Stimulated activated CD4-positive, alpha-beta T cell treated with anti-CD3 and anti-CD28 coated beads, Interleukin-15, amount 100 ng/mL, for 1 hour (primary cell): ENCODE measurements at places on chromosomes 1 and 21.

DNA sequence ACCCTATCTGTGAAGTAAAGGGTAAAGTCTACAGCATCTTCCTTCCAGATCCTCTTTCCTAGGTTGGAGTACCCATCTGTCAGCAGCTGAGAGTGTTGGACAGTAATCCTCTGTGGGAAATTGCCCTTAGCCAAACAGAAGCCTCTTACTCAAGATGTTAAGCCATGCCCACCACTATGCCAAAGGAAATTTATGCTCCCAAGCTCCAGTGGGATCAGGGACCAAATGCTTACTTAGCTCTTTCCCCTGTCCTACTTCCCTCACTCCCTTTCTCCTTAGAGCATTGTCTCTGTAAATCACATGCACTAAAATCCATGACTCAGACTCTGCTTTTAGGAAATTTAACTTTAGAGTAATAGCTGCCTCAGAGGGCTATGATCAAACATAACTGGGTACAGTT lies 254.0 kb downstream of the BRINP2 start:
- DNase-seq, result no peak

DNA sequence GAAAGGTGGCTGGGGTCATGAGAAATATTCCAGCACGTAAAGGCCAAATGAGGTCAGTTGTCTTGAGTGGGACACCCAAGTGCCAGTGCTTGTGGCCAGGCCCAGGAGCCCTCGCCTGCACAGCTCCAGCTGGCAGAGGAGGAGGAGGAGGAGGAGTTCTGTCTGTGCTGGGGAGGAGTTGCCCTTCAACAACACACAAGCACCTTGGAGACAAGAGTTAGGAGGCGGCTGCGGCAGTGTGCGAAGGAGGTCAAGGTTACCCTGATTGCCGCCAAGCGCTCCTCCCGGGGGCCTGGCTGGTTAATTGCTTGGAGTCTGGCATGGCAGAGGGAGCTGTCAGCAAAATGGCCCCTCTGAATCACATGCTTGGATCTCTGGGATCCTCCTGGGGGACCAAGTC lies 45.1 kb downstream of the GRIK3 start:
- no peak for DNase-seq

- no peak for DNase-seq
Measured at GRCh38 chr1:222114536-222115156, 372.8 kb upstream of the DUSP10 start.

GRCh38 chr1:83807821-83808220 lies 191.1 kb downstream of the TTLL7 start:
- DNase-seq, result no peak

DNA sequence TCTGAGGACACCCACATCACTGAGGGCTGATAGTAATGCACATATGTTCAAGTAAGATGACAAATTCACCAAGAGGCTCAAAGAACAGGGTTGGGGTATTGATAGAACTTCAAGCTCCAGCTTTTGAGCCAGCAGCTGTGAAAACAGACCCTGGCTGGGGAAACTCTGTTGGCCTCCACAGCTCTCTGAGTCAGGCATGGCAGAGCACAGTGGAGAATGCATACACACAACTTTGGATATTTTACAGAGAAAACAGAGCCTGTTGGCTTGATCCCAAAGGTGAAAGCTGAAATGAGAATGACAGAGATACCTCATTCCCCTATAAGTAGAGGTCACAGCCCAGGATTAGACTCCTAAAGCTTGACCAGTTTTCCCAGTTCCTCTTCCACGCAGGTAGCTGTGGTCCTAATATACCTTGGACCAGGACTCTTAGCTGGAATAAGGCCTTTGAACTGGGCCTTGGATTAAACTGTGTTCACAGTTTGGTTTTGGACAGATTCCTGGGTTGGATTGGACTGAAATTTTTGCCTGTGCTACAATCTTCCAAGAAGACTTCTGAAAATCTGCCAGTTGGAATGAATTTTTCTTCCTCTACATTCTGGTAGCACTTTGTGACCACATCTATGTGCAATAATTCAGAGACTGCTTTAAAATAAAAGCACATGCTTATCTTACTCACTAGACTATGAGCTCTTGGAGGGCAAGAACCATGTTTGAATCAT lies 101.6 kb upstream of the HMGB4 start:
- no peak for DNase-seq

- DNase-seq, result no peak
Measured at GRCh38 chr1:12539705-12540579, 78.1 kb downstream of the DHRS3 start.

GRCh38 chr1:3828391-3828790 lies 28.6 kb downstream of the CEP104 start:
- no peak for DNase-seq

- no peak for DNase-seq
Measured at GRCh38 chr1:200035956-200036618, 8.6 kb downstream of the NR5A2 start.

DNA sequence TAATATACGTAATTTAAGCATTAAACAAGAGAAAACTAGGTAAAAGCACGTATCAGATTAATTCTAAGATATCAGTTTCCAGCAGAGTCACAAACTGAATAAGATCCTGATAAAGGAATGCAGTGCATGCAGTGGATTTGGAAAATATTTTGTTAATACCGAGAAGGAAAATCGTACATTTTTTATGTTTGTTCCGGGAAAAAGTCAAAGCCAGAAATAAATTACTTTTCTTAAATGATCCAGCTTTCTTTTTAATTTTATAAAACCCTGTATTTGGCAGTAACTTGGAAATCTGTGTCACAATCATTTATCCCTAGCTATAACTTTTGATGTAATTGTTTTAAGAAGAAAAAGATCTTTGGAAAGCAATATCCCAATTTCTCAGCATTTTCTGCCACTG lies 955 bp downstream of the PALMD start:
- DNase-seq, result no peak

GRCh38 chr1:172905452-172905851 lies 145.3 kb downstream of the TNFSF18 start:
- DNase-seq, result no peak

GRCh38 chr1:13801655-13802486 lies 101.9 kb downstream of the PRDM2 start:
- DNase-seq, result no peak

GRCh38 chr1:47875831-47876586 lies 121.2 kb downstream of the TRABD2B start:
- no peak for DNase-seq

DNA sequence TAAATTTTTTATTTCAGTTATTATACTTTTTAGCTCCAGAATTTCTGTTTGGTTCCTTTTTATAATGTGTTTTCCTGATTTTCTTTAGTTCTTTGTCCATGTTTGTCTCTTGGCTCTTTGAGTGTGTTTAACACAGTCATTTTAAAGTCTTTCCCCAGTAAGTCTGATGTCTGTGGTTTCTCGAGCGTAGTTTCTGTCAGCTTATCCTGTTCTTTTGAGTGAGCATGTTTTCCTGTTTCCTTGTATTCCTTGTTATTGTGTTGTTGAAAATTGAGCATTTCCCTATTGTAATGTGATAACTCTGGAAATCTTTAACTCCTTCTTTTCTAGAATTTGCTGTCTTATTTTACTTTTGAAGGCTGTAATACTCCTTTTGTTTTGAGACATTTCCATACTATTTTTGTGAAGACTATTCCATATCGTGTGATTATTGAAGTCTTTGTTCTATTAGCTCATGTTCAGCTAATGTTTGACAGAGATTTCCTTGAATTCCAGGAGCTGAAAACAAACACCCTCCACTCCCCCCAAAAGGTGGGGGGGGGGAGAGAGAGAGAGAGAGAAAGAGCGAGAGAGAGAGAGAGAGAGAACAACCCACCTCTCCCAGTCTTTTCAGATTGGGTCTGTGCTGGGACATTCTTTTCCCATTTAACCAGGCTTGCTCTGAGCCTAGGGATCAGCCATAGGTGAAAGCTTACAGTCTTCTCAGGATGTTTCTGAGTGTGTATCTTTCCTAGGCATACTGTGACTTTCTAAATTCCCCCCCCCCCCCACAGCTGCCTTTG lies 38.3 kb downstream of the SDCCAG8 start:
- no peak for DNase-seq

DNA sequence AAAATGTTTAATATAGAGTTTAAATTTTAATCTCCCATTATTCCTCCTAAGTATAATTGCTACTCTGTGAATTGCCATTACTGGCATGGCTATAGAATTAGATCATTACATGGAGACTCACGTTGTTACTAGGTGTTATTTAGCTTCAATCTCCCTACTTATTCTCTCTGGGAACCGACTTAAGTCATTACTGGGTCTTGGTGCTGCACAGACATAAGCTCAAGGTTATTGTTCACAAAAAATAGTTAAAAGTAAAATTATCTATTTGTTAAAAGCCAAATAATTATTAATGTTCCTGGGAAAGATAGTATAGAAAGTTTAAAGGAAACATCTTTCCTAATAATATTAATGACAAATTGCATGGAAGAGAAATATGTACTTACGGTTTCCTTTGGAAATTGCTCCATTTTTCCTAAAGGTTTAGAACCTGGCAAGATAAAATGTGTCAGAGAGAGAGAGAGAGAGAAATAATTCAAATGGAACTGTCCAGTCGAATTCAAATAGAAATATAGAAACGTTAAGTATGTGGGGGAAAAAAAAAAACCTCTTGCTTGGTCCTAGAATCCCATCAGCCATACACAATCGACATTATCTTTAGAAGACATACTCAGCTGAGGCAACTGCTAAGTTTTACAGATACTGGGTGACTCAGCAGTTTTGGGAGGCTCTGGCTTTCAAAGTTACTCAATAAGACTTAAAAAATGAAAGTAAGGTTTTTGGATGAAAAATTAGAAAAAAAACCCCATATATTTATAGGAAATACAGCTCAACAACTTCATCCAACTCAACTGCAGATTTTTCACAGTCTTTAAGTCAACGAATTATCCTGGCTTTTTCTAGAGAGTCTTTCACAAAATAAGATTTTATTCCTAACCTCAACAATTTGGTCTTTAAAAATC lies at the start of gene SPTA1:
Gene SPTA1, minus strand, starts transcription at position 605 of the 899 bp plus-strand sequence. Its CDS starts 198 bp downstream, at position 407.
- DNase-seq, result no peak

GRCh38 chr1:1202831-1203560 lies 3.4 kb downstream of the TNFRSF18 start:
- DNase-seq, result no peak
